ENCODE measurements at places on chromosomes 5 and 9. TPM values are rescaled to one million over a fixed set of nuclear protein-coding genes. Genes with fewer than 3 reads are reported as not detected.

- no peak for DNase-seq
Measured at GRCh38 chr5:178143901-178144300, 9.8 kb downstream of the NHP2 start.

DNA sequence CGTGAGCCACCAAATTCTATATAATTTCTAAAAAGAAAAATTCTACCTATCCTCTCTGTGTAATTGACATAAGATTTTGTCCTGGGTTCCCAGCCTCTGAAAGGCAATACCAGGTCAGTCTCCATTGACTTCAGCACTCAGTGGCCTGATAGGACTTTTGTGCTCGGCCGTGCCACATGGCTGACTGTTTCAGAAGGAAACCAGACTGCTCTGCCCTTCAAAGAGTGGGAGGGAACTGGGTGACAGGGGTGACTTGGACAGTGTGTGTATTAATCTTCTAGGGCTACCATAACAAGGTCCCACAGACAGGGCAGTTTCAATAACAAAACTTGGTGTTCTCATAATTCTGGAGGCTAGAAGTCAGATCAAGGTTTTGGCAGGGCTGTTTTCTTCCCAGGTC is 43.0 kb downstream of the ARHGAP26 start:
- no peak for DNase-seq

The SOX30 gene
- 0.29 TPM for total RNA-seq

The FAXDC2 gene
- not detected for total RNA-seq

Data from activated T-helper 1 cell treated with anti-CD3 and anti-CD28 coated beads, Interleukin-12 subunit alpha, Interleukin-12 subunit beta, Interleukin-2, Interleukin-4 antibody, amounts not matched to agents 30 ng/mL and 10 ng/mL and 1 ng/mL, durations not matched to agents 14 hours and 24 hours and 36 hours (primary cell).